Stimulated activated CD4-positive, alpha-beta T cell treated with anti-CD3 and anti-CD28 coated beads, Interleukin-4, amount 100 ng/mL, for 48 hours (primary cell): ENCODE measurements at places on chromosomes 5 and 9.

- DNase-seq = no peak
Measured at GRCh38 chr9:136086213-136086881, 8.7 kb downstream of the NACC2 start.

GRCh38 chr5:178274781-178275537 is 42.4 kb upstream of the PHYKPL start:
- no peak for DNase-seq

DNA sequence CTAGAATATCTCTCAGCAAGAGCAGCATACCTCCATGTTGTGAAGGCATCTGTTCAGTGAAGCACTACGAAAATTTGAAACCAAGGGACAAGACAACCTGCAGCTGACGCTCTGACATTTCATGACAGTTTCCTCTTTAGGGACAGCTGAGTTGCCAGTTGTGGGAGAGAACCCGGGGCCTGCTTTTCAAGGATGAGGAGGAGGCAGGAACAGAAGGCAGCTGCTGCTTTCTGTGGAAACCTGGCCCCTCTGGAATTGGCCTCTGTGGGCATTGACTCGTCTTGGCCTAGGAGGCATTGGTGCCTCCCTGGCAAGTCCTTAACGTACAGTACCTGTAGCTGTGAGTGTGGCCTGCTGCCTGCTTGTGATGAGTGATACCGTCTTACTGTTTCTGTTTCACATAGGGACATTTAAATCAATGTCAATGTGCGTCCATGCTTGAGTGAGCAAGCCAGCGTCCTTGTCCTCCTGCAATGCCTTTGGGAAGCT is 21.6 kb downstream of the SLC46A2 start:
- no peak for DNase-seq

DNA sequence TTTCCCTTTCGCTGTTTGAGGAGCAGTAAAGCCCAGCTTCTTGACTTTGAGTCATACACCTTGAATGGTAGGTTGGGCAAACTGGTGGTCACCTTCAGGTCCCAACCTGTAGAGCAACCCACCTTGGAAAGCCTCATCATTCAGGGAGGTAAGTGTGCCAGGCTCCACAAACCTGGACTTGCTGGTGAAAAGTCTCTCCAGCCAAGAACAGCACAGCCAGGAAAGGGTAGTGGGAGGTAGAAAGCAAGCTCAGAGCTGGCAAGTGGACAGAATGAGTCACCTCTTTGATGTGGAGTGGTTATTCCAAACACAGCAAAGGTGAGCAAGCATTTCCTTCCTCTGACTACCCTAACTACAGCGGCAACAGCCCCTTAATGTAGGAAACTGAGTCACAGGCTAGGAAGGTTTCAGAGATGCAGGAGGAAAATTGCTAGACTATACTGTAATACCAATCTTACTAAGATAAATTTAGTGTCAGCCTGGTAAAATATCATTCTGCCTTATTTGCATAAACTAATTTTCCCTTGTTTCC is 117.5 kb upstream of the MTAP start:
- peak; percentile 12 for DNase-seq

DNA sequence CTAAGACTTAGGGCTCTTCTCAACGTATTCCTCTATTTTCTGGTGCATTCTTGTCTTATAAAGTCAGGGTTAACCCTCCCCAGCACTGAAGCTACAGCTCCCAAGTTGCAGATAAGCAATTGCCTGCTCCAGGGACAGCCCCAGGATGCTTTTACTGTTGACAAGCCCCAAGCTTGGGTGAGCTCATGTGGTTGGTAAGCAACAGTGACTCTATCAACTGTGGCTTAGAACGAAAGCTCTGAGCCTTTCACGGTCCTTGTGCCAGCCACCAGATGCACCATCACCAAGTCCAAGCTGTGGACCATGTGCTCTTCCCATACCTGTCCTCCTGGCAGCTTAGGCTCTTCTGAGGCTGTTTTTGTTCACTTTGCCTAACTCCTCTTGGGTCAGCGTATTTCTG is 13.5 kb downstream of the ADRB2 start:
- DNase-seq = no peak

- DNase-seq = no peak
Measured at GRCh38 chr5:142254431-142254830, 70.4 kb downstream of the SPRY4 start.

GRCh38 chr5:172150514-172151425 is 37.3 kb downstream of the STK10 start:
- no peak for DNase-seq

DNA sequence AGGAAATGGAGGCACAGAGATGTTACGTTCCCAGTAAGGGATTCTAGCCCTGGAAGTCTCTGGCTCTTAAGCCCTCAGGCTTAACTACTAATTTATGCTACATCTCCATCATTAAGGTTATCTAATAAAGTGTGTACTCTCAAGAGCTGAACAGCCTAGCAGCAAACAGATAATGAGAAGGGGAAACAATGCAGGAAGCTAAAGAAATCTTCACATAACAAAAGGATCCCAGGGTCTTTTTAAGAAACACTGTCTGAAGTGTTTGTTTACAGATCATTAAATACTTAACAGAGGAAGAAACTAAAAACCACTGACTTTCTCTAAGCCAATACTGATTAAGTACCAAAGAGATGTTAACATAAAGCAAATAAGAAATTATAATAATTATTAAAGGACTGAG is 129.0 kb downstream of the PAPPA start:
- DNase-seq = no peak

DNA sequence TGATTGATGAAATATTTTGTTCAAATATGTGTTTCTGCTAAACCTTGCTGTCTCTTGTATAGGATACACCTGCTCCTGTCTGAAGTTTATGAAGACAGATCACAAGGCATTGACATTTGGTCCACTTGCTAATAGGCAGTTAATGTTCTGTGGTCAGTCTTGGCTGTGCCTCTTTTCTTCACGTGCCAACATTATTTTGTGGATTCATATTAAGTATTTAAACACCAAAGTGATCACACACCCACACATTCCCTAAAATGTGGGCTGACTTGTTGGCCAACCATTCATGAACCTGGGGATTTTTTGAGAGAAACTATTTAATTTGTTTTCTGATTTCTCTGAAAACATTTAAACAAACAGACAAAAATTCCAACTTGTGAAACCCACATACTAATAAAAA is 33.7 kb downstream of the ZNF462 start:
- no peak for DNase-seq

- no peak for DNase-seq
Measured at GRCh38 chr9:93807166-93808074, 147.7 kb downstream of the BARX1 start.

GRCh38 chr5:17316970-17317459 is 99.6 kb downstream of the BASP1 start:
- DNase-seq = no peak

GRCh38 chr5:76299592-76299991 is 103.5 kb upstream of the IQGAP2 start:
- DNase-seq = no peak

DNA sequence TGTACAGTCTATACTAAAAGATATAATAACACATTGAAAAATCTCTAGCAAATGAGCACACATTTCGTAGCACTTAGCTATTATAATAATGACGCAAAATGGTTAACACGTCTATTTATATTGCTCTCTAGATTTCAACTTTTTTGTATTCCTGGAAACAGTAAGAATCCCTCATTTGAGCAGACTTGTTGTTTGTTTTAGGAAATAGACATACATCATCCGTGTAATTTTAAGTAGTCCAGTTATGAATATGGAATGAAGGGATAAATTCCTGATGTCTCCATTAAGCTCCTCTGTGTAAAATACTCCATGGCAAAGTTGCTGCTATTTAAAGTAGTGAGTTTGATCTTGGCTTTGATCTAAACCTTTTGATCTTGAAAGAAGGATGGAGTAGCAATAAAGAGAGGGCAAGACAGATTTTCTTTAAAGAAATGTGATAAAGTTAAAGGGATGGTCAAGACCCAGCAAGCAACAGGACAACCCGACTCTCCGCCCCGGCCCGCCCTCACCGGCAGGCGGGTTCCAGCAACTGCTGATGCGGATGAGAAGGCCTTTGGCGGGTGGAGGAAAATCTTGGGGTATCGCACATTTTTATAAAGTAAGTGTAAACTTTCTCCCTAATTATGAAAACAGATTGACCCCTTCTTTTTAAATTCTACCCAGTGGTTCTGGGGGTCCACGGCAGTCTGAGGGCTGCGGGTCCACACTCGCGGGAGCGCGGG is 277.4 kb downstream of the AOPEP start:
- DNase-seq = no peak

DNA sequence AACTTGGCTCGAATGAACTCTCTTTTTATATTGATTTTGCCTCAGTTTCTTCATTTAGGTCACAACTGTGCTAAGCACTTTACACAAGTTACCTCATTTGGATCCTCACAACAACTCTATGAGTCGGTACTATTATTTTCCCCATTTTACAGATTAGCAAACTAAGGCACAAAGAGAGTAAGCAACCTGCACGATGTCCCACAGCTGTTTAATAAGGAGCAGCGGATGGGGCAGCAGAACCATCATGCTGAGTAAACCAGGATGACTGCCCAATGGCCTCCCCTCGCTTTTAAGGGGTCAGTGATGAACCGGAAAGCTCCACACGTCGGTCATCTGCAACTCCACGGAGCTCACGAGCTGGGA is 607 bp downstream of the PRELID2 start:
- no peak for DNase-seq

DNA sequence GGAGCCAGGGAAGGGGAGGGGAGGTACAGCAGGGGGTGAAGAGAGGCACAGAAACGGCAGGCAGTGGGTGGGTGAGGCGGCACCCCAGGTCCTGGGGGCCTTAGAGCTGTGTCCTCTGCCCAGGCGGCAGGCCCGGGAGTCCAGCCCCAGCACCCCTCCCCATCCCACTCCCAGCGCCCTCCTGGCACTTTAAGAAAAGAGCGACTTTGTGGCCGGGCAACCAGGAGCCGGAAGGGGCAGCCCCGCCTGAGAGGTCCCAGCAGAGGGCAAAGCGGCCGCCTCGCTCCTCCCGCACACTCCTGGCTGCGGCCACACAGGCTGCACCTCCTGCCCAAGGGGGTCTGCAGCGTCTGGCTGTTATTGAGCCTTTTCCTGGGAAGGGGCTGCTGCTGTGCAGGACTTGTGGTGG is 42.6 kb downstream of the NACC2 start:
- DNase-seq = no peak

DNA sequence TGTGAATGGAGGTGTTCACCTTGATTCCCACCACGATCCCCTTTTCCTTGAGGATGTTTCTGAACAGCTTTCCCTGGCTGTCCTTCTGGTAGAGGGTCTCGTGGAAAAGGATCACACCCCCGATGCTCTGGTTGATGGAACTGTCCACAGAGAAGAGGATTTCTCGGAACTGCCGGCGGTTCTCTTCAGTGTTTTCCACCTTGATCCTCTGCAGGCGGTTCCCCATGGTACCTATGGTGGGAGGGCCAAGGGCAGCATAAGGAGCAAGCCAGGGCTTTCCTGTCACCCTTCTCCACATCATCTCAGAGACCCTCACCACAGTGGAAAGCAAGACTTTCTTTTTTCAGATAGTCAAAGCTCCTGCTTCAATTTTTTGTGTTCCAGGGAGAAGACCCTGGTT is 5.8 kb downstream of the ALDOB start:
- DNase-seq = no peak

DNA sequence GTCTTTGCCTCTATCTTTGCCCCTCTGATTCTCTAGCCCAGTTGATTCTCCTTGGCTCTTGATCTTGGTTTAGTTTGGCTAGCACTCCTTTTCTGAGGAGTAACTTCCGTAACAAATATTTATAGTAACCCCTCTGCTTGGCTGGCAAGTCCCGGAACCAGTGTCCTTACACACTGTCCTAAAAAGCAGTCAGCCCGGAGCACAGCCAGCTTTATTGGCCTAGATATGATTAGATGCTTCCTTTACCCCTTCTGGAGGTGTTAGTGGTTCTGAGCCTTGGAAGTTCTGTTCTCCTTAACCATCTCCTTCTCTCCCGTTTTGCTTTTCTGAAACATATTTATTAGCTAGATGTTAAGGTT is 17.0 kb upstream of the MSMP start:
- DNase-seq = no peak
